ENCODE measurements at places on chromosomes 16 and 17.

DNA sequence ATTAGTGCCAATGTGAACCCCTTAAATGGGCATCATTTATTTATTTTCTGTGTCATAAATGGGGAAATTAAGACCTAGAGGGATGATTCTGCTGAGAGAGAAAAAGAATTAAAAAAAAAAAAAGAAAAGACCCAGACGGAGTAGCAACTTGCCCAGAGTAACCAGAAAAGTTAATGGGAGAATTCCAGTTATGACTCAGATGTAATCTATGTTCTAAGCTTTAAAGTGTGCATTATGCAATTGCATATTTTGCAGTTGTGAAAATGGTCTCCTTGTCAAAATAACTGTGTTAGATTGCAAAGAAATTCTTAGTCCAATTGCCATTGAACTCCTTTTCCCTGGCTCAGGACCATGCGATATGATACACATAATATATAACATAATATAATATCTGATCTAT lies 38.6 kb upstream of the TBX2 start:
- DNase-seq, result no peak

GRCh38 chr16:2329532-2329931 lies 11.0 kb downstream of the ABCA3 start:
- DNase-seq, result no peak

DNA sequence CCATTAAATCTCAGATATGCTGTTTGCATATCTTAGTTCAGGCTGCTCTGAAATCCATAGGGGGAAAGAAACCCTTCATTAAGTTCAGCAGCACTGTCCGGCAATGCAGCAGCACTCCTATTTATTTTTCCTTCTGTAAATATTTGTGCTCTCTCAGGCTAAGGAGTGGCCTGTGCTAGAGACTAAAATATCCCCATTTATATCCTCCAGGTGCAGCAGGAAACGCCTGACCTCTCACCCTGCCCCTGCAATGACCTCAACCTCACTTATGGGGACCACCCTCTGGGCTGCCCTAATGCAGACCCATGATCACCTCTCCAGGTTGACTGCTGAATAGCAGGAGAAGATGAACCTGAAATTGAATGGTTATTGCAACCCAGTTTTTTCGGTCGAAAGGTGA lies 165.0 kb upstream of the ELAC2 start:
- no peak for DNase-seq

GRCh38 chr17:60231234-60231633 lies 81.5 kb downstream of the CA4 start:
- peak; percentile 40 for DNase-seq

DNA sequence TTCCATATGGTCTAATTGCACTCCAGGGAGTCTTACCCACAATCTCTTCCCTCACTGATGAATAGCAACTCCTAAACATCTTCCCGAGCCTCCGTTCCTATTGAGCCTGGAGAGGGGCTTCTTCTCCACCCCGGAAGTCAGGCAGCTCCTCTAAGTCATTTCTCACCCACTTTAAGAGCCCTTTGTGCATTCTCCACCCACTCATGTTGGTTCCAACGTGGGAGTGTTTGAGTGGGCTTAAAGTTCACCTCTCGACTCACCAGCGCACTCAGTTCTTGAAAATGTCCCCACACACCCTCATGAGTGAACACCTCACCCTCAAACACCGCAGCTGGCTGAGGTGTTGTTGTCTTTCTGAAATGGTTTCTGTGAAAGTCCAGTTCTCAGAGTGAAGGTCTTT lies 67.6 kb downstream of the TMEM114 start:
- DNase-seq, result no peak

GRCh38 chr17:27481327-27481726 lies 25.1 kb downstream of the KSR1 start:
- no peak for DNase-seq

DNA sequence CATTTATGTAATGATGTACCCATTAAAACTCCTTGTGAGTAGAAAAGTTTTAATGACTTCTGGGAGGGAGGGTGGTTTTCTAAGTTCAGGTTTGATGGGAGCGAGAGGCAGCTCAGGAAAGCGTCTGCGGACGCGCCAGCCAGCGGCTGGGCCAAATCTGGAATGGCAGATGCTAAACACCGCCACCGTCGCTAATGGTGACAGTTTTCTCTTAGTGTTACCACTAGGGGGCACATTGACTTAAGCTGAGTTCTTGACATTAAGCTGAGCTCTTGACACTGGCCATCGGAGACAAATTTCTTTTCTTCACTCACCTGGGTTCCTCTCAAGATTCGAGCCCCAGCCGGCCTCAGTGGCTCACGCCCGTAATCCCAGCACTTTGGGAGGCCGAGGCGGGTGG lies 6.7 kb downstream of the TRPV1 start:
- peak; percentile 45 for DNase-seq

GRCh38 chr17:73914536-73915274 lies 270.5 kb upstream of the SDK2 start:
- DNase-seq, result no peak

DNA sequence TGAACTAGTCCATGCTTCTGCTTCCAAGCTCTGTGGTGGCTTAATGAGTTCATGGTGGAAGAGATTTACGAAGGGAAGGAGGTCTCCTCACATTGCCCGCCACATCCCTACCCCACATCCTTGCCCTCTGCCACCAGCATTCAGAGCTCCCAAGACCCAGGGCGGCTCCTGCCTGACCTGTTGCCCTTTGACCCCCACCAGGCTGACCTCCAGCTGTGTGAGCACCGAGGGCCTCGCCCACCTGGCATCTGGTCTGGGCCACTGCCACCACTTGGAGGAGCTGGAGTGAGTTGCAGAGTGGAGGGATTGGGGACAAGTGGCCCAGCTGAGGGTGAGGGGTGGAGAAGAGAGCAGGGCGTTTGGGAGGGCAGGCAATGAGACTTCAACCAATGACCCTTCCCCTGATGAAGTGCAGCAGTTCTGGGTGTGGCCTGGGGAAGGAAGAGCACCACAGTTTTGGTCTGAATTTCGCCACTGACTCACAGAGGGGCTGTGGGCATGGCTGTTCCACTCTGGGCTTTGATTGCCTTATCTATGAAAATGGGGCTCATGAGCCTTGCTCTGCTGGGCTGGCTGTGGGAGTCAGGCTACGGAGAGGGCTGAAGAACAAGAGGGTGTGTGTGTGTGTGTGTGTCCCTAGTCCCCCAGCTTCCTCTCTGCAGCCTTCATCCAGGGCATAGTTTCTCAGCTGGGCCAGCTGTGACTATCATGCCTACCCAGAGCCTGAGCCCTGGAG lies 22.6 kb upstream of the CPNE2 start:
- no peak for DNase-seq

GRCh38 chr17:77798481-77798880 lies 160.0 kb upstream of the TNRC6C start:
- DNase-seq, result no peak

- no peak for DNase-seq
These were observed 12.7 kb downstream of the JUP start for GRCh38 chr17:41773731-41774193.

GRCh38 chr17:12020642-12021622 lies at the start of gene MAP2K4:
MAP2K4 (plus strand) TSS chr17:12020877; CDS start chr17:12020887, 10 bp downstream.
- peak; percentile 82 for DNase-seq

DNA sequence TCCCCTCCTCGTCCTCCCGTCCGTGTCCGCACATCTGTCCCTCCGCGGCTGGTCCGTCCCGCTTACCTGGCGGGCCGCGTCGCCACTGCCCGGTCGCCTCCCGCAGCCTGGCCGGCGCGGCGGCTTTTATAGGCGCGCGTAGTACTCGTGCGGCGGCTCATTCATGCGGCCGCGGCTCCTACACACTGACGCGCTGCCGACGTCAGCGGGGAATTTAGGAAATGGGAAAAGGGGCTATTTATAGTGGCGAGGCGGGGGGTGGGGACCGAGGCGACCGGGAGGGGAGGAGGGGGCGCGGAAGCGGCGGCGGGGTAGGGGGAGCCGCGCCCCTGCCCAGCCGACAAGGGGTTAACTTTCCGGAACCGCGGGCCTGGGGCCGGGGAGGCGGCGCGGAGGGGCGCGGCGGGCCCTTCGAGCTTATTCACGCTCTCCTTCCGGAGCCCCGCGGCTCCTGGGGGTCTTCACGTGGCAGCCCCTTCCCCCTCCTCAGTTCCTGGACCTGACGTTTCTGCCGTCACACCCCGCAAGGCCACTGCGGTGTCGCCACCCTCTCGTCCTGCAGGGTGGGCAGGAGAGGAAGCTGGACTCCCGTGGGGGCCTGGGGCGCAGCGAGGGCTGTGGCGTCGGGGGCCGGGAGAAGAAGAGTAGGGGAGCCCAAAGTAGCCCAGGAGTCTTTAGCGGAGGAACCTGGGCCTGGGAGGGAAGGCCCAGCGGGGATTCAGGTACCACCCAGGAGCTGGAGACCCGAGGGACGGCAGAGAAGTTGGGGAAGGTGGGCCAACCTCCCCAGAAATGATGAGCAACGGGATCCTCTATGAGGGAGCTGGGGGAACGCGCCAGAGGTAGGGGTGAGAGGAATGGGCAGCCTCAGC lies 3.6 kb upstream of the HIC1 start:
- no peak for DNase-seq

- DNase-seq, result no peak
These were observed 14.1 kb upstream of the NKD1 start for GRCh38 chr16:50534091-50534490.

DNA sequence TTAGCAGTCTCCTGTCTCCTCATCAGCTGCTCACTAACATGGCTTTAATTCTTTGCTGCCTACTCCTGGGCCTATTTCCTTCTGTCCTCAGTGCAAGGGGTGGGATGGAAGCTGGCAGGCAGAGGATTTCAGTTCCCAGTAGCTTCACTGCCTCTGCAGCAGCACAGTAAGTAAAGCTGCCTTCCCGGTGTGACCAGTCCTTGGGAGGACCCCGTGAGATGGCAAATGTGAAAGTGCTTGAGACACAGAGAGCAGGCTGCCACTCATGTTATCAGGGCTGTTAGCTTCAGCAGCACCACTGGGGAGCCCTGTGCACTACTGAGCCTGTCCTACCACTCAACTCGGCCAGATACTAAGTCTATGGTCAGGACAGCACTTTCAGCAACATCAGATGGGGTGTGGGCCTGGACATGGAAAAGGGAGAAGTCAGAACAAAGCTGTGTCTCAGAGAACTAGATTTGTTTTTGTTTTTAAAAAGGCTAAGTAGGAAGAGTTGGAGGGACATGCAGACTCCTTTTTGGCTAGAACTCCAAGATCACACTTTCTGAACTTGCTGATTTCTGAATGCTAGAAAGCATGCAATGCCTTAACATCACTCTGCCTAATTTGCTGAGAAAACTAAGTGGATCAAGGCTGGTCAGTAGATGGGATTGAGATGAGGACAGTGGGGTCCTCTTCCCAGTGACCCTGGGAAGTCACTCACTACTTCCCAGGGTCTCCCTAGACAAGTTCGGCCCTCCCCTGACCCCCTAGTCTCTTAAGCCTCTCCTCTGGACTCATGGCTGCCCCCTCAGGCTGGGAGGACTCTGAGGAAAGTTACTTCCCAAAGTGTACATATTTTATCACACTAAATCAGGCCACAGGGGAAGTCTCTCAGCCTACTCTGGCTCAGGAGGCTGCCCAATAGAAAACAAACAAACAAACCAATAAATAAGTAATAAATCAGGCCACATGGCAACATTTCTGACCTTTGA lies 1.1 kb downstream of the ACSF2 start:
- DNase-seq, result peak; percentile 71

- no peak for DNase-seq
These were observed 4.4 kb downstream of the DLG4 start for GRCh38 chr17:7215136-7215638.

GRCh38 chr16:67902831-67903230 lies 9.8 kb downstream of the PSKH1 start:
- no peak for DNase-seq

DNA sequence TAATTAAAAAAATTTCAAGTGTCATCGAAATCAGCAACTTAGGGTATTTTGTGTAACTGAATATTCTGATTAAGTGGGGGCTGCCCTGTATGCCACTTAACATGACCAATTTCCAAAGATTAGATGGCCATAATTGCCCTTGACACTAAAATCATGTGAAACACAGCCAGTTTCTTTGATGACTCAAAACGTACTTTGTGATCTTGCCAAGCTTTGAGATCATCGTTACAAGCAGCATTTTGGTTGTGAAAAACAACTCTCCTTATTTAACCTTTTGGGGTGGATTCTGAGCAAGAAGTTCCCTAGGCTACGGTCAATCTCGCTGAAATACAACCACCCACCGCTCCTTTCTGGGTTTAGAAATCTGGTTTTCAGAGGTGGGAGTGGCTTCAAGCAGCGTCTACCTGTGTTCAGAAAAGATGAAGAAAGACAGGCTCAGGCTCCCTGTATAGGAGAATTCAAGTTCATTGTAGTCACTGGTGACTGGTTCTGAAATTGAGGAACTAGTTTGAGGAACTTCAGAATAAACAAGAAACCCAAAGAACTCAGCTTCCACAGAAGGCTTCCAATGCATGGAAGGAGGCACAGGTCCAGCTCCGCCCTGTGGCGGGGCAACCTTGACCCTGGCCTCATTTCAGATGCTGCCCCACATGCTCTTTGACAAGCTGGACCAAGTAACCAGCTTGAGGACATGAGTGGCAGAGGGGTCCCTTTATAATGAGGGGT lies 9.4 kb downstream of the MAP3K14 start:
- no peak for DNase-seq

DNA sequence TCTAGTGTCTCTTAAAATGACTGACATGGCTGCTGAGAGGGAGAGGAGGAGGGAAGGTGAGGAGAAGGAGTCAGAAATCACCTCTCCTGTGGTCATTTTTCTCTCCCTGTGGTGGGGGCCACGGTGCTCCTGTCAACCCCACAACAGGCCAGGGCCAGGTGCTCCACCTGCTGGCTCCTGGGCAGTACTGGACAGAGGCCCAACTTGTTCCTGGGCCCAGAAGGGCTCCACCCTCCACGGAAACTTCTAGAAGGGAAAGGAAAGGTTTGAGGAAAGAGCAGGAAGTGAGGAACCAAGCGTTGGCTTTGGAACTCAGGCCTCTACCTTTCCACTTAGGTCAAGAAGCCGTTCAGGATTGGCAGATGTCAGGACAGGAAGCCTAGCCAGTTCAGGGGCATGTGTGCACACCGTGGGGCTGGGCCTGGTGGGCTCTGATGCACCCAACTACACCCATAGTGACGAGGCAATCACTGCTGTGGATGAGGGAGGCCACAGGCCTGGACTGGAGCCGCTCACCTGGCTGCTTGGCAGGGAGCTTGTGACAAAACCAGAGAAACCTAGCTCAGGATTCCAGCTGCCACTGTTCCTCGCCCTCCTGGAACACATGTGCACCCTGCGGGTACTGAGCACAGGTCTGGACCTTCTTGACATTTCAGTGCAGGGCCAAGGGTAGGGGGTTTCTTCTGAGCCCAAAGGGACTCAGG lies 36.1 kb downstream of the WNT3 start:
- DNase-seq, result peak; percentile 46

DNA sequence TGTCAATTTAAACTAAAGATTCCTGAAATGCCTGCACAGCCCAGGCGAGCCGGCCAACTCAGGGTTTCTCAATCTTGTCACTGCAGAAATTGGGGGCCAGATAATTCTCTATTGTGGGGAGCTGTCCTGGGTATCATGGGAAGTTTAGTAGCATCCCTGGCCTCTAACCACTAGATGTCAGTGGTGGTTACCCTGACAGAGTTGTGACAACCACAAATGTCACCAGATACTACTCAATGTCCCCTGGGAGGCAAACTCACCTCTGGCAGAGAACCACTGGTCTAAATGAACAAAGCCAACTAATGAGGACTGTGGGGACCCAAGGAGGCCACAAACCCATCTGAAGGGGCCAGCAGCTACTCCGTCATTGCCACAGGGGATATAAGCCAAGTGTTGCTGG lies 90.9 kb downstream of the MYH11 start:
- peak; percentile 74 for DNase-seq

GRCh38 chr16:29808219-29808900 lies 2.0 kb downstream of the MAZ start:
- no peak for DNase-seq

All from SK-N-DZ (cell line).